H9 (cell line): ENCODE measurements at places on chromosomes 2 and 18.

DNA sequence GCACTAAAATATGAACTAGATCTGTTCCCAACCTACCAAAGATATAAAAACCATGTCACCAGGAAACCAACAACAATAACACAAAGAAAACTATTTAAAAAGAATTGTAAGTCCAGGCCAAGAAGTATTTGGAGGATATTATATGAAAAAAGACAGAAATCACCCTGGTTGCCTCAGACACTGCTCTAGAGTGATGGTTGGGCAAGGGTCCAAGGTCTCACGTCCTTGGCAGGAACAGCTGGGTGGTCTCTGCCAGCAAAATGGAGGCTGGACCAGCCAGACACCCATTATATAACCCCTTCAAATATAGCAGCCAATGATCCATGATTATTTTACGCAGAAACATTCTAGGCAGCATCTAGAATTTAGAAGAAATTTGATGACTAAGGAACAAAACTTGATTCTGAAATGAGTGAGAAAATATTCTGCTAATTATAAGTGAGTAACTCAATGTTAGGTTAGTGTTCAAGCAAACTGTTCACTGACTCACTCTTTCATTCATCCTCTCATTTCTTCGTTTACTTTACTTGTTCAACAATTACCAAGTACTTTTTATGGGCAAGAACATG lies 35.4 kb downstream of the MRPL35 start:
- H3K27me3 ChIP-seq: no peaks in the 10 kb centered on the region
- no peaks in the 10 kb centered on the region; the same call in 1 of the 2 replicates for H3K4me1 ChIP-seq
- no peak overlapping the region for H3K4me3 ChIP-seq
- DNase-seq: no peak

DNA sequence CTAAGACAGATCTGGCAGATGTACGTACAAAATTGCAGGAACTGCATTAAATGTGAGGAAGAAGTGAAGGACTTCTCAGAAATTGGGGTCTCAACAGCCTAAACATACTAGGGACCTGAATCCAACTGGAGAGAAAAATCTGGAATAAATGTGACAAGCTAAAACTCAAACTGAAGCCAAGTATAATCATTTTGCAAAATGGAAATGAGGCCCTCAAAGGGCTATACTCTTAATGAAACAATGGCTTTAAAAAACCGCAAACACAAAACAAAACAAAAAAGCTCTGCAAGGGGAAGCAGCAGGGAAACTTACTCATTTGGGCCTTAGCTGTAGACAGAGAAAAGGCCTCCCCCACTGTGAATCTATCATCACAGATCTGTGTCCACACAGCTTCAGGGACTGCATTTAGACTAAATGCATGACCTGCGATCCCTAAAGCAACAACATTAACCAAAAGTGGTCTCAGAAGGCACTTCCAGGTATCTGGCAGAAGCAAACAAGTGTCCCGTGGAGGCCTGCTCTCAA lies 63.2 kb downstream of the CCBE1 start:
- no peak overlapping the region for H3K4me3 ChIP-seq
- H3K36me3 ChIP-seq: no peaks in the 10 kb centered on the region
- no peak overlapping the region for H3K27ac ChIP-seq
- H3K4me1 ChIP-seq: 0 out of 2 replicates have a peak, but pooled peaks cover 5% of the 10 kb centered on the region
- H3K27me3 ChIP-seq: no peaks in the 10 kb centered on the region

DNA sequence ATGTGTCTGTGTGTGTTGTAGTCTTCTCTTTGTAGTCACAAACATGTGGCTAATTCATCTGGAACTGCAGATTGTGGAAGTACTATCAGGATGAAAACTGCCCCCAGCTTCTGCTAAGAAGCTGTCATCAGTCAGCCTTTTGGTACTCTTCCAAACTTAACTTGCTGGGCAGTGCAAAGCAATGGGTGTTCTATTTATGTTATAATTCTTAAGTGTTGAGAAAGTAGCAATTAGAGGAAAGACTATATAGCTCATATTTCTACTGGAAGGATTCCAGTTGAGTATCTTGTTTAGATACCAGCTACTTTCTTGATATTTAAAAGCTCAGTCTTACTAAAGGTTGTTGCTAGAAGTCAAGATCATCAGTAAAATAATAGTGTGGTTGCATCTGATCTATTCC lies 52.1 kb downstream of the SLC38A11 start:
- peaks cover 2% of the 10 kb centered on the region; the same call in 1 of the 2 replicates for H3K4me1 ChIP-seq
- no peak for DNase-seq
- H3K27me3 ChIP-seq: no peaks in the 10 kb centered on the region
- no peak overlapping the region for H3K27ac ChIP-seq

DNA sequence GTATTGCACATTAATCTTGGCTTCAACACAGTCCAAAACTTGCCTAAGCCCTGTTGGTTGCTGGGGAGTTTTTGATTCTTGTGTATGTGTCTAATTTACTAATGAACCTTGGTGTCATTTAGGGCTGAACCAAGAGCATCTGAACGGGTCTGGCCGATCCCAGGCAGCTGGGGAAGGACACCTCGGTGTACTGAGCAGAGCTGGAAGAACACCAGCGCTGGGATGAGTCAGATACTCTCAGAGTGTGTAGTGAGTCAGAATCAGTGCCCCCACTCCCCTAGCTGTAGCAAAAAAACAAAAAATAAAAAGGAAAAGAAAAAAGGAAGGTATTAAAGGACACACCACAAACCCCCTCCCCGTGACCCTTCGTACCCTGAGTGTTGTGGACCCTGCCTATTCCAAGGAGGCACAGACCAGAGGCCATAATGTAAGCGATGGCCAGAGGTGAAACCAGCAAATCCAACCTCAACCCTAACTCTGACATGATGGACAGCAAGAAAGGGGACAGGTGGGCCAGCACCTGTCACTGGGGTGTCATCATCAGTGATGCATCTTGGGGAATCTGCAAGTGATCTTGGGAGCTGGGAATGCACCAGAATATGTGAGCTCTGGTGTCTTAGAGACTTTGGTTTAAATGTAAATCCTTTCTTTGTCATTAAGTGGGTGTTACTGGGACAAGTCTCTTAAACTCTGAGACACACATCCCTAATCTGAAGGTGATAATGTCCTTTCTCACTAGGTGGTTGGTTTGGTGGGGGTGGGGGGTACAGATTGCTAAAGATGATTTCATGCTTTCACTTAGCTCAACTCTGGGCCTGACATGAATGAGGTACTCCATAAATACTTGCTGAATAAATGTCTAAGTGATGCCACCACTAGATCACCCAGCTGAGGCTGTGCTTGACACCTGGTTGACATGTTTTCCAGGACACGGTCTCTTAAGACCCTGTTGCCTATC lies 34.2 kb upstream of the NCOA1 start:
- H3K4me3 ChIP-seq: no peak overlapping the region
- H3K4me1 ChIP-seq: no peaks in the 10 kb centered on the region
- H3K27ac ChIP-seq: no peak overlapping the region
- DNase-seq: no peak
- no peaks in the 10 kb centered on the region for H3K27me3 ChIP-seq

GRCh38 chr2:239398521-239398921 lies 2.3 kb downstream of the HDAC4 start:
- peak overlapping the region; percentile 29 for H3K4me3 ChIP-seq
- H3K36me3 ChIP-seq: no peaks in the 10 kb centered on the region
- H3K27me3 ChIP-seq: no peaks in the 10 kb centered on the region
- peak; percentile 26 for DNase-seq
- no peaks in the 10 kb centered on the region; the same call in 1 of the 2 replicates for H3K4me1 ChIP-seq

- peaks cover 5% of the 10 kb centered on the region for H3K4me1 ChIP-seq
- H3K36me3 ChIP-seq: no peaks in the 10 kb centered on the region
- no peaks in the 10 kb centered on the region for H3K27me3 ChIP-seq
- DNase-seq: no peak
- H3K4me3 ChIP-seq: no peak overlapping the region
These were observed 71.7 kb upstream of the SP3 start for GRCh38 chr2:174036825-174037224.

DNA sequence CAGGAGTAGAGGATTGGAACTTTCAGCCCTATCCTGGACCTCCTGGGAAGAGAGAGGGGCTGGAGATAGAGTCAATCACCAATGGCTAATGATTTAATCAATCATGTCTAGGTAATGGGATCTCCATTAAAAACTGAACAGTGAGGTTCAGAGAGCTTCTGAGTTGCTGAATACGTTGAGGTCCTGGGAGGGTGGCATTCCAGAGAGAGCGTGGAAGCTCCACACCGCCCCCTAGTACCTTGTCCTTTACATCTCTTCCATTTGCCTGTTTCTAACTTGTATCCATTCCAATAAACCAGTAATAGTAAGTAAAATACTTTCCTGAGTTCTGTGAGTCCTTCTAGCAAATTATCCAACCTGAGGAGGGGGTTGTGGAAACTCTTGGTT lies 101.7 kb downstream of the B3GNT2 start:
- H3K4me3 ChIP-seq: no peak overlapping the region
- H3K36me3 ChIP-seq: no peaks in the 10 kb centered on the region
- H3K4me1 ChIP-seq: no peaks in the 10 kb centered on the region; the same call in 1 of the 2 replicates
- no peak overlapping the region for H3K27ac ChIP-seq
- peak; percentile 59 for DNase-seq

DNA sequence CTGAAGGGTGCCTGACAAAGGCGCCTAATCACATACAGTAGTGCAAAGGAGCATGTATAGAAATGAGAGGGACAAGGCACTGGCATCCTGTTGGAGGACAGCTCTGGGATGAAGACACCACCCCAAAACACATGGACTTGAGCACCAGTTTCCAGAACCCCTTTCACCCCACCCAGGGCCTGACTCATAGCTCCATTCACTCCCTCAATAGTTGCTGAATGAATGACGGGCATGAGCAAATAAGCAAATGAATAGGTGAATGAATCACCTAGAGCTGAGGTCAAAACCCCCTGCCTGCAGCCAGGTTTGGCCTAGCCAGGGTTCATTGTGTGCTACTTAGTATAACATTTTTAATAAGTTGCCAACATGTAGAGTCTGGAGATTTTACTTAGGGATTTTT lies 66.3 kb downstream of the NRP2 start:
- peaks cover 14% of the 10 kb centered on the region; the same call in 1 of the 2 replicates for H3K4me1 ChIP-seq
- DNase-seq: peak; percentile 67
- H3K27ac ChIP-seq: no peak overlapping the region
- H3K27me3 ChIP-seq: no peaks in the 10 kb centered on the region; the same call in 1 of the 2 replicates
- no peak overlapping the region for H3K4me3 ChIP-seq
- peaks cover 37% of the 10 kb centered on the region for H3K36me3 ChIP-seq
